ENCODE measurements at places on chromosomes 6 and 20. TPM values are rescaled to one million over a fixed set of nuclear protein-coding genes. Genes with fewer than 3 reads are reported as not detected.

The NANP gene
- 1.4 TPM for total RNA-seq

The OPN5 gene
- total RNA-seq, result not detected

The THBS2 gene
- 2.9 TPM for total RNA-seq

The MYO6 gene
- 15.3 TPM for total RNA-seq

The FILIP1 gene
- total RNA-seq, result 1.1 TPM

The DUSP22 gene
- 15.9 TPM for total RNA-seq

The POU3F2 gene
- total RNA-seq, result not detected

The ZC2HC1B gene
- not detected for total RNA-seq

The GPR6 gene
- not detected for total RNA-seq

The MOG gene
- not detected for total RNA-seq

The PRL gene
- not detected for total RNA-seq

The TCP1 gene
- 58.1 TPM for total RNA-seq

The GABRR2 gene
- 0.58 TPM for total RNA-seq

The KCNK5 gene
- total RNA-seq, result 62.3 TPM

The LY6G6C gene
- total RNA-seq, result not detected

The PACRG gene
- total RNA-seq, result 1.8 TPM

The STX11 gene
- 0.75 TPM for total RNA-seq

The PPDPF gene
- 88.0 TPM for total RNA-seq

The BPIFB4 gene
- not detected for total RNA-seq

The CYP39A1 gene
- 35.9 TPM for total RNA-seq

The RBPJL gene
- 0.23 TPM for total RNA-seq

The ZNF391 gene
- total RNA-seq, result 0.10 TPM

The BPIFB2 gene
- 0.18 TPM for total RNA-seq

The NMBR gene
- not detected for total RNA-seq

The EYA2 gene
- 1.6 TPM for total RNA-seq

The DDO gene
- total RNA-seq, result 5.2 TPM

The GTSF1L gene
- total RNA-seq, result not detected

The ZDHHC14 gene
- total RNA-seq, result 13.7 TPM

The KCNB1 gene
- total RNA-seq, result 6.5 TPM

The TGM3 gene
- total RNA-seq, result 0.25 TPM

The TGM2 gene
- total RNA-seq, result 193 TPM

The GHRH gene
- total RNA-seq, result not detected

The ARG1 gene
- 1,138 TPM for total RNA-seq

The MCCD1 gene
- not detected for total RNA-seq

The AIF1 gene
- 7.2 TPM for total RNA-seq

Measured in left lobe of liver (tissue), 2 donors.